ENCODE measurements at places on chromosomes 2 and 18. TPM values are rescaled to one million over a fixed set of nuclear protein-coding genes. Genes with fewer than 3 reads are reported as not detected.

Gene MOGAT1
- total RNA-seq = not detected

Gene NETO1
- total RNA-seq = not detected

Gene CMPK2
- total RNA-seq = 11.8 TPM

Gene STON1
- 0.80 TPM for total RNA-seq

Gene CDH19
- total RNA-seq = not detected

Gene MYOM1
- total RNA-seq = 0.60 TPM

Gene FOXI3
- not detected for total RNA-seq

Gene LYG1
- total RNA-seq = 0.30 TPM

Gene SEMA4F
- total RNA-seq = 4.2 TPM

Gene CYP1B1
- 23.5 TPM for total RNA-seq

Gene NT5C1B
- total RNA-seq = not detected

Gene HRH4
- total RNA-seq = not detected

All from activated naive CD8-positive, alpha-beta T cell treated with anti-CD3 and anti-CD28 coated beads for 36 hours (primary cell).